ENCODE measurements at places on chromosomes 4 and X. TPM values are rescaled to one million over a fixed set of nuclear protein-coding genes. Genes with fewer than 3 reads are reported as not detected.

The TMSB15C gene
- 5.7 TPM for total RNA-seq

- DNase-seq, result peak; percentile 3
Observed at GRCh38 chrX:110192516-110192915, 125.4 kb downstream of the AMMECR1 start.

DNA sequence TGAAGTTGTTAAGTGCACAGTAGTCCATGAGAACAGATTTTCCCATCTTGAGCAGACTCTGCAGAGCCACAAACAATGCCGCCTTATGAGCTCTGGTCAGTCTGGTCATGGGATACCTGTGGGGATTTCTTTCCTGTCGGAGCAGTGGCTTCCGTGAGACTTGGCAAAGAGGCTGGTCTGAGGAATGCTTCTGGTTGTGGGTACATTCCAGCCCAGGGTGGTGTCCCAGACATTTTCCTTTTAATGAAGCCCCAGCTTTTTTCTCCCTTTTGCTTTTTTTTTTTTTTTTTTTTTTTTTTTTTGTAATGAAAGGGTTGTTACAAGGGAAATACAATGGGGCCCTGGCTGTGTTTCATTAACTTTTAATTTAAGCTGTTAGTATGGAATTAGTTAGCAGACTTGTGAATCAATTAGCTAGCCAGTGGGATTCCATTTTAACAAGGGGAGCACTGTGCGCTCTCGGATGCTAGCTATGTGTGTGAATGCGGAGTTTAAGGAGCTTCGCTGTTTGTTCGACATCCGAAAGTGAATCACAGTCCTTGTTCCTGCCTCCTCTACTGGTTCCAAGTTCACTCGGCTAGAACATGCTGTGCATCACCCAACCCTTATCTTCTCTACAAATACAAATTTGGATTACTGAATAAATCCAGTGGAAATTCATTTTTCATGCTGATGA is 225.1 kb downstream of the CBR4 start:
- peak; percentile 31 for DNase-seq

The TMSB15B gene
- total RNA-seq, result 10.0 TPM

DNA sequence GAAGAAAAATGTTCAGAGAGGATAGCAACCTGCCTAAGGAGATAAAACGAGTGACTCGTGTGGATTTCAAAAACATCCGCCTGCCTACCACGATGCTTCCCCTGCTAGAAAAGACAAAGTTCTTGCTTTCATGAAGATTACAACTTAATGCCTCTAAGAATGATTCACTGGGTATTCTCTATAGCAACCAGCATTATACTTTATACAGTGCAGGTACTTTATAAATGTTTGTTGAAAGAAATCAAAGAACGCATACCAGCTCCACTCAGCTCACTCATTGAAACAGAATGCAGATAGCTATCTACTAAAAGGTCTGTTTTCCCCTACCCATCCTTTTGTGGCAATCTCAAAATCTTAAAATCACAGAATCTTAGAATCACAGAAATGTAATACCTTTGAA is 33.7 kb downstream of the GASK1B start:
- no peak for DNase-seq

GRCh38 chr4:20017777-20018115 is 234.0 kb upstream of the SLIT2 start:
- DNase-seq, result no peak

Measured in SJCRH30 (cell line).